ENCODE measurements at places on chromosomes 4 and X.

DNA sequence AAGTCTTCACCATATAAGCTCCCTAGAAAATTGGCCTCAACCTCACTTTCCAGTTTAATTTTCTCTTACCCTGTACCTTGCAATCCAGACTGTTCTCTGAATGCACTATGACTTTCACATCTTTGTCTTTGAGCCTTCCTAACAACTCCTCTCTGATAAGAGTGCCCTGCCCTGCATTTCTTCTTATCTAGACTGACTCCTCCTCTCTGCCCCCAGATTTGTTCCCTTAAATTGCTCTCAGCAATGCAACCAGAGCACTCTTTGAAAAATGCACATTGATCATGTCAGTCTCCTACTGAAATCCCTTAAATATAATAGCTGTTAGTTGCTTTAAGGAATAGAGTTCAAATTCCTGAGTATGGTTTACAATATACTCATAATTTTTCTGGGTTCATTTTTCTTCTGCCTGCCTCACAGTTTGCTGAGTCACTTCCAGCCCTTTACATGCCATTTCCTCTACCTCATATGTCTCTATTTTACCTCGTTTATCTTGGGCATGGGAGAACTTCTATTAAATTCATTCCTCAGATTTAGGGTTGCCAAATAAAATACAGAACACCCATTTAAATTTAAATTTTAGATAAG is 582.7 kb upstream of the AADAT start:
- DNase-seq, result no peak

GRCh38 chr4:155005395-155006090 is 202.9 kb upstream of the NPY2R start:
- DNase-seq, result no peak

GRCh38 chr4:73311428-73311827 is 52.8 kb upstream of the ANKRD17 start:
- no peak for DNase-seq

DNA sequence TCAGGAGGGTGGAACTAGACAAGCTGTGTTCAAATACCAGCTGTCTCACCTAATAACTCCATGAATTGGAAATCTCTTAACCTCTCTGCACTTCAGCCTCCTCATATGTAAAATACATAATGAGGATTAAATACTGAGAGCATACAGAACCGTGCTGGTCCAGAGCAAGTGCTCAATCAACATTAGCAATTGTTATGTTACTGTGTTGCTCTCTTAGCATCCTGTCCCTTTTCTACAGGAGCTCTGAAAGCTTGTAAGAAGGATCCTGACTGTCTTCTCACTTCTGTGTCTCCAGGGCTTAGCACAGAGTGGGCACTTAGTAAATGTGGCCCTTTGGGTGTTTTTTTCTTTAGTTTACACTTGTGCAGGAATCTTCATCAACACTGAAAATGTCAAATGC is 1456.1 kb upstream of the IGFBP7 start:
- DNase-seq, result no peak

- DNase-seq, result no peak
Measured at GRCh38 chrX:54812306-54812705, 4.8 kb downstream of the MAGED2 start.

DNA sequence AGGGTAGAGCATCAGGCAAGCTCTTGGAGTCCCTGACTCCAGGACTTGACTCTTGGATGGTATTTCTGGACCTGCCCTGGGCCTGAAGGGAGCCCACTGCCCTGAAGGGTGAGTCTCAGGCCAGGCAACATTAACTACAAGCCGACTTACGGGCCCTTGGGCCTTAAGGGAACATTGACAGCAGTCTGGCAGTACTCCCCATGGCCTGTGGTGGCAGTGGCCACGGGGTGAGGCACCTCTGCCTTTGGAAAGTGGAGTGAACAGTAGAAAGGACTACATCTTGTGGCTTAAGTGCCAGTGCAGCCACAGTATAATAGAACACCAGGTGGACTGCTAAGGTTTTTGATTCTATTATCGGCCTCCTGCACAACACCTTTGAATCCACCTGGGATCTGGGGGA is 36.3 kb downstream of the SH3BGRL start:
- no peak for DNase-seq

GRCh38 chrX:54067766-54068165 is 23.5 kb upstream of the PHF8 start:
- DNase-seq, result no peak

GRCh38 chr4:101238706-101239105 is 108.6 kb downstream of the PPP3CA start:
- DNase-seq, result no peak

DNA sequence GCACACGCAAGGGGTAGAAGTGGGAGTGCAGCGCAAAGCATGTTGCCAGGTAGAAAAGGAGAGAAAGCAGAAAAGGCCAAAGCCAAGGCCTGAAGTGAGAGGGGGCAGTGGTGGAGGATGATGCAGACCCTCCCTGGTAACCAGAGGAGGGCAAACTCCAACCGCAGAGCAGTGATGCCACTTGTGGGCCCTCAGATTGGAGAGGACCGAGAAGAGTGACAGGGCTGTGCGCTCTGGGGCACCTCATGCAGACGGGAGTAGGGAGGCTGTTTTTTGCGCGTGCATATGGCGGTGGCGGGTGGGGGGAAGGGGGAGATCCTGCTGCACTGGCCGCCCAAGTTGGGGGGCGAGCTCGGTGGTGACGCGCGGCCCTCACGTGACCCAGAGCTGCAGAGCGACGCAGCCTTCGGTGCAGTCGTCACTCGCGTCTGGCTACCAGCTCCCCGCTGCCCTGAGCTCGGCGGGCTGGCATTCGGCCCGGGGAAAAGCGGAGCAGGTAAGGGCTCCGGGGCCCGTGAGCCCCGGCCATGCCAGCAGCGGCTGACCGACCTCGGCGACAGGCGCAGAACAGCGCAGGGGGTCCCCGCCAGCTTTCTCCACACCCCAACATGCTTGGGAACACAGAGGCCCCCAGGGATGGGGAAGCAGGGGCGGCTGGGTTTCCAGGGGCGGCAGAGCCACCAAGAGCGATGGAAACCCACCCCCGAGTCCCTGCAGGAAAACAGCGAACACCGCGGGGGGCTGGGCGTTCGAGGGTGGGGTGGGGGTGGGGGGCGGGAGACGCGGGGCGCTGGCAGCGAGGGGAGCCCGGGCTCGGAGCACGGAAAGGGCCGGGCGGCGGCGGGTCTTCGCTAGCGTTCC is at the start of gene BEX3:
TSS of gene BEX3 (plus strand) at position 421 of the 861 bp plus-strand sequence. CDS start 984 bp downstream, outside the sequence.
- DNase-seq, result peak; percentile 10

GRCh38 chrX:38991656-38992440 is 190.6 kb downstream of the MID1IP1 start:
- DNase-seq, result no peak

DNA sequence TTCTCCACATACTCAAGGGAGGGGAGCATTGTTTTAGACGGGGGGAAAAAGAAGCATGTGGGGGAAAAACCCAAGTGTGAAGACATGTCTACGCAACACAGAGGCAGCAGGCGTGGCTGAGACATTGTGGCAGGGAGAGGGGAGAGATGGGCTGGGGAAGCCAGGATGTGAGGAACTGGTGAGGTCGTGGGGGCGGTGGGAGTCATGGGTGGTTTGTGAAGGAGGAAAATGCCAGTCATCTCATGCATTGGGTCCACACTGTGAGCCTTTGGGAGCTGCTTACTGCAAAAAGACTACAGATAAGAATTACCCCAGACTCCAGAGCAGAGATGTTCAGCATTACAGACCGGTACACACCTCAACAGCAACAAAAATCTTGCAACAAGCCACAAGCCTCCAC is 2.1 kb downstream of the JAKMIP1 start:
- DNase-seq, result peak; percentile 74

- no peak for DNase-seq
Measured at GRCh38 chr4:128241425-128241913, 46.1 kb downstream of the PGRMC2 start.

GRCh38 chrX:97066381-97066780 is 182.7 kb downstream of the RPA4 start:
- no peak for DNase-seq

DNA sequence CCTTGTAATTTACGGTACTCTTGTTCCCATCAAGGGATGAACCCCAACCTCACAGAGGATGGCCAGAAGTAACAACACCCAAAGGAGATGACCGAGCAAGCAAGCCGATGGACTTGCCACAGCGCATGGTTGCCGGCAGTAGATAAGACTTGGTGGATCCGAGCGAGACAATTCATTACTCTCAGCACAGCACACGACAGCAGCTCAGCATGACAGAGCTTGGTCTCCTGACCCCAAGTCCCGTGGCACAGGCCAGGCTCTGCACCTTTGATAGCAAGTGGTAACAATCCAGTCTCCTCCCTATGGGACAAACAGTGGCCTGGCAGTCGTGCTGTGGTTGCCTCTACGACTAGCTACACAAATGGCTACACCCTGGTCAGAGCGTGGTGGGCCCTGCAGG is 26.3 kb downstream of the RWDD4 start:
- DNase-seq, result no peak

- no peak for DNase-seq
Measured at GRCh38 chr4:27759611-27760575, 899.3 kb downstream of the STIM2 start.

- DNase-seq, result no peak
Measured at GRCh38 chrX:74262452-74263209, 41.3 kb upstream of the ZCCHC13 start.

DNA sequence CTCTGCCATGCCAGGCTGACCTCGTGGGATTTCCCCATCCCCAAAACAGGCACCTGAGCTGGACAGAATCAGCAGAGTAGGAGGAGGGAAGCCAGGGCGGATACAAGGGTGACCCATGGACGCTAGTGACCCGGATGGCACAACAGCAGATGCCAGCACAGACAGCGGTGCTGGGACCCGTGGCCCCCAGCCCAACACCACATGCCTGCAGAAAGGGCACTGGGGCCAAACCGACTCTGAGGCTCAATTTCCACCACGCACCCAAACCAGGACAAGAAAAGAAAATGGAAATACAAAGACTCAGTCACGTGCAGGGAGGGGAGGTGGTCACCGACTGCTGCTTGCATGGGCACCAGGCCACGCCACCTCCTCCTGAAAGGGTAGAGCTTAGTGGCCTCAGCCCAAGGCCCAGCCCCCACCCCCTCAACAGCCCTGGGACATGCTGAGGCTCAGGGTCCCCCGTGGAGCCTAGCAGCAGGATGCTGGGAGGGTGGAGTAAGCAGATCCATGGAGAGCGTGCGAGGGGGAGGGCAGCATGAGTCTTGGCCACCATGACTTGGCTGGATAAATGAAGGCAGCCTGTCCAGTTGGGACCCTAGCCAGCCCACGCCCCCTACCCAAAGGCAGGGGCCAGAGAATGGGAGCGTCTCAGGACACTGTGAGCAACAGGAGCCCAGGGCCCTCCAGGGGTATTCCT is 47.7 kb downstream of the C4orf50 start:
- DNase-seq, result no peak

- no peak for DNase-seq
Measured at GRCh38 chr4:19883841-19884240, 367.9 kb upstream of the SLIT2 start.

GRCh38 chrX:148904421-148905111 is 404.1 kb downstream of the AFF2 start:
- no peak for DNase-seq

- no peak for DNase-seq
Measured at GRCh38 chr4:16224264-16225166, 1.8 kb downstream of the TAPT1 start.

- no peak for DNase-seq
Measured at GRCh38 chr4:183250831-183251230, 69.2 kb downstream of the CLDN22 start.

GRCh38 chr4:85951-86350 is 32.8 kb downstream of the ZNF595 start:
- no peak for DNase-seq

DNA sequence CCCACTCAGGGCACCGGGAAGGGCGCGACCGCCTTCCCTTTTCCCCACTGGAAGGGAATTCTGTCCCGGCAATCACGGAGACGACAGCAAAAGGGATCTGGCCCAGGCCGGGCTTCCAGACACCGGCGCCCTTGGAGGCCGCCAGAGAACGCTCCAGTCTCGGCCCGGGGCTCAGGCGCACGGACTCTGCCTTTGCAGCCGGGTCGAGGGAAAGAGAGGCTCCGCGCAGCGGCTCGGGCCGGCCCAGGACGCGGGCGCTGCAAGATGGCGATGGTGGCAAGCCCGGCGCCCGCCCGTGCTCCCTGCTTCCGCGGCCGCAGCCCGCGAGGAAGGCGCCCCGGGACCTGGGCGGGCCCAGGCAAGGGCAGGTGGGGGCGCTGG is 1.1 kb downstream of the CTBP1 start:
- DNase-seq, result no peak

GRCh38 chrX:147226801-147227200 is 412.3 kb upstream of the CXorf51A start:
- DNase-seq, result no peak

DNA sequence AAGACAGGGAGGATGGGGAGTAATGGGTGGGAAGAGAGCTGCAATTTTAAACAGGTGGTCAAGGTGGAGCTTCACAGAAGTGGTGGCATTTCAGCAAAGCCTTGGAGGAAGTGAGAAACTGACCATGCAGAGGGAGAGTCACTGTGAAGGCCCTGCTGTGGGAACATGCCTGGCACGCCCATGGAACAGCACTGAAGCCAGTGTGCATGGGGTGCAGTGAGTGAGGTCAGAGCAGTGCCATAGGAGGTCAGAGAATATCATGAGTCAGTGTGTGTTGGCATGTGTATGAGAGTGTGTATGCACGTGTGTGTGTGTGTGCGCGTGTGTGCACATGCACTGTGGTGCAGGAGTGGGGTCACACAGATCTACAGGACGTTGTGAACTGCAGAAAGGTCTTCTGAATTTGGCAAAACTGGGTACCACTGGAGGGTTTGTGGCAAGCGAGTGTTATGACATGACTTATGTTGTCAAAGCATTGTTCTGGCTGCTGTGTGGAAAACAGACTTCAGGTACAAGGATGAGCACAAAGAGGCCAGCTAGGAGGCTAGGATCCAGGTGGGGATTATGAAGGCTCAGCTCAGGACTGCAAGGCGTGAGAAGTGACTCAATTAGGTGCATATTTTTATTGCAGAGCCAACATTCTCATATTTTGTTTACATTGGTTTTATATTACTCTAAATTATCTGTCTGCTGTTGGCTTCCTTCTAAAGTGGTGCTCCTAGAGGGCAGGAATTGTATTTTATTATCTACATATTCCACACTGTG is 34.0 kb downstream of the ZNF827 start:
- no peak for DNase-seq

DNA sequence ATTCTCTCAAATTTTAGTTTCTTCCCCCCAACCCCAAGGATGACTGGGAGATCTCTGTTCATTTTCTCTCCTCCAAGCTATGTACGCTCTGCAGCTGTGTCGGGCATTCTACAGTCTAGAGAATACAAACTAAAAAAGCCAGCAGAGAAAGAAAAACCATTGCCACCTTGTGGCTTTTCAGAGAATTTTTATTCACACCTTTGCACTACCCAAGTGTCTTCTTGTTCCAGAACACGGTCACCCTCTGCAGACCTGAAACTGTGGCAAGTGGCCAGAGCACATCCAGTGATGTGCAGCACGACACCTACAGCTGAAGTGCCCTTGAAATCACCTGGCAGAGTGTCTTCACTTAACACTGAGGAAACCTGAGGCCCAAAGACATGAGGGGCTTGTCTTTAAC is 68.6 kb downstream of the CHST7 start:
- no peak for DNase-seq

- no peak for DNase-seq
Measured at GRCh38 chrX:106917830-106918500, 2.2 kb upstream of the CLDN2 start.

GRCh38 chr4:103429283-103429682 is 231.1 kb upstream of the CENPE start:
- DNase-seq, result no peak

All from stimulated activated naive CD4-positive, alpha-beta T cell treated with Interleukin-2 at 50 U/mL for 16 hours (primary cell).